ENCODE measurements at places on chromosomes 12 and 14.

GRCh38 chr12:103654816-103655215 lies 67.7 kb downstream of the STAB2 start:
- DNase-seq, result no peak

DNA sequence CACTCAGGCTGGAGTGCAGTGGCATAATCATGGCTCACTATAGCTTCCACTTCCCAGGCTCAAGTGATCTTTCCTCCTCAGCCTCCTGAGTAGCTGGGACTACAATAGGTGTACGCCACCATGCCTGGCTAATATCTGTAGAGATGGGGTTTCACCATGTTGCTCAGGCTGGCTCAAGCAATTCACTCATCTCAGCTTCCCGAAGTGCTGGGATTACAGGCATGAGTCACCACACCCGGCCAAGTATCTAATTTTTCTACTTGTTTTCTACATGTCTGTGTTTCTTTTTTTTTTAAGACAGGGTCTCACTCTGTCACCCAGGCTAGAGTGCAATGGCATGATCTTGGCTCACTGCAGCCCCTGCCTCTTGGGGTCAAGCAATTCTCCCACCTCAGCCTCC lies 119.7 kb upstream of the MED13L start:
- no peak for DNase-seq

- DNase-seq, result no peak
Observed at GRCh38 chr14:90732718-90733117, 83.5 kb downstream of the TTC7B start.

DNA sequence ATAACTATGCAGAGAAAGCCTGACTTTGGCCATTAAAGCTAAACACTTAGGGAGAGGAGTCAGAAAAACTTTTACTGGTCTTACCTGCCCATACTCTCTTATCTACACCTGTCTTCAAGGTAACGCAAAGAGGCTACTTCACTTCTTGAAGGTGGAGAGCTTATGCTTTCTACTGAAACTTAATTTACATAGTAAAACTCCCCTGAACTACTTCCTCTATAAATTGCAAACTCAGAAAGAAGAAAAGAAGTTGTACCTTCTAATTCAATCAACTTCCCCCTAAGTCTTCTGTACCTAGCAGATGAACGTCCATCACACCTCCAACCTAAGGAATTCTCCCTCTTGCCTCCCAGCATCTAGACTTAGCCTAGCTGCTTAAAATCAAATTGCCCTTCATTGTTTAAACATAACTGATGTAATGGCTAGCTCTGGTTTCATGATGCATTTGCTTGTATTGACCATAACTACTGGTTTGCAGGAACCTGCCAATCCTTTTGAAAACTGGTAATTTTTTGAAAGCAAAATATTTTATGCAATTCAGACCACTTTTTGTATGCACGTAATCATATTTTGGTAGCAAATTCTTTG lies 87.7 kb downstream of the STON2 start:
- no peak for DNase-seq

- no peak for DNase-seq
Observed at GRCh38 chr14:55221968-55222367, 30.6 kb upstream of the DLGAP5 start.

GRCh38 chr14:30450631-30451545 lies 108.1 kb upstream of the G2E3 start:
- DNase-seq, result no peak

DNA sequence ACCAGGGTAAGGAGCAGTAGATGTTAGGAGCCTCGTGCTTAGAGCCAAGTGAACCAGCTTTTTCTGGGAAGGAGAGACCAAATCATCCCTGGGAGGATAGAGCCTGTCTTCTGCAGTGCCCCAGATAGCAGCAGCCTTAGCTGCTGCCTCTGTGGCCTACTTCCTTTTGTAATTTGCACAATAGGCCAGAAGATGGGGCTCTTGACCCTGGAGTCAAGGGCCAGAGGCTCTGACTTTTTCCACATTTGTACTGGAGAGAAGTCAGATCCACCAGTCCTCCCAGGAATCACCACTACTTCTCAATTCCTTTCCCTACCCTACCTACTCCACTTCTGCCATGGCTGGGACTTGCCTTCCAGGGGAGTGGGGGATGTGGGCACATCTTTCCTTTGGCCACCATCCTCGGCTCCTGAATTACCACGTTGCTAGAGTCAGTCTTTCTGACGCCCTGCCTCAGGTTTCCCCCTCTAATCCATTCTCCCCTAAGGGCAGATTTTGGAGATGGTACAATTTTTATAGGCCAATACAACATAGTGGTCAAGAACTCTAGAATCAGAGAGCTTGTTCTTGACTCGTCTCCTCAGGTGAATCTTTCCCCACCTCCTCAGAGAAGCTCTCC lies 3.3 kb upstream of the SLC4A8 start:
- DNase-seq, result no peak

GRCh38 chr14:92590176-92590575 lies 76.6 kb downstream of the RIN3 start:
- DNase-seq, result no peak

- DNase-seq, result peak; percentile 75
Observed at GRCh38 chr12:115752913-115753726, 524.4 kb downstream of the MED13L start.

DNA sequence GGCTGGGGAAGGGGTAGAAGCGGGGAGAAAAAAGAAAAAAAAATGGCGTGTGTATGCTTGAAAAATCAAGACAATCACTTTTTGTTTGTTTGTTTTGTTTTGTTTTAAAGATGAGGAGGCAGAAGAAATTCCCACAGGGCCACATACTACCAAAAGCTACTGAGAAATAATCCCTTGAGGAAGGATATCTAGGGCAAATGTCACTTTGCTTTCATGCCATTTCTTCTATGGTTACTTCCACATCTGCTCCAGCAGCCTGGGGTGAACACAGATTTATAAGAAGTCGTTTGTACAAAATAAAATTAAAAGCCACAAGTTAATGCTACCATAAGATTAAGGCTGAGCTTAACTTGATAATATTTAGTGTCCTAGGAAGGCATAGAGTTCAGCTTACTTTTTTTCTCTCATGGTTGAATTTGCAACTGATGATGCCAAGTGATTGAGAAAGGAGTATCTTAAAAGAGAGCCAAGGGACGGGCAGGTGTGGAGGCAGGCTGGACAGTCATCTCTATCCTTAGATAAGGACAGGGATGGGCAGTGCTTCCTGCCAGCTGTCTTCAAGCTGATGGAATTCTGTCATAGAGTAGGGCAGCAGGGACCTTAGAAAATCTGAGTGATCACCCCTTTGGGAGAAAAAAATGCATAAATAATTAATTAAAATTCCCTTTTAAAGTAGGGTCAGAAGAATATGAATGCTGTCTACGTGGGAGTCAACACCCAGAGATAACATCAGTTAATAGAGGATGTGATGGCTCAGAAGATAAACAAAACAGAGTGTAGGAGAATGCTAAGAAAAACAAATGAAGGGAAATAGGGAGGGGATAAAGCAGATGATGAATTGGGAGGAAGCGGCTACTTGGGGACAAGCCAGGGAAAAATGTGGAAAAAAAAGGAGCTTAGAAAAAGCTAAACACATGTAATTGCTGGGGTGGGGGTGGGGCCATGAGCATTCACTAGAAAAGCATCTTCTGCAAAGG lies 57.1 kb downstream of the DYRK2 start:
- no peak for DNase-seq

DNA sequence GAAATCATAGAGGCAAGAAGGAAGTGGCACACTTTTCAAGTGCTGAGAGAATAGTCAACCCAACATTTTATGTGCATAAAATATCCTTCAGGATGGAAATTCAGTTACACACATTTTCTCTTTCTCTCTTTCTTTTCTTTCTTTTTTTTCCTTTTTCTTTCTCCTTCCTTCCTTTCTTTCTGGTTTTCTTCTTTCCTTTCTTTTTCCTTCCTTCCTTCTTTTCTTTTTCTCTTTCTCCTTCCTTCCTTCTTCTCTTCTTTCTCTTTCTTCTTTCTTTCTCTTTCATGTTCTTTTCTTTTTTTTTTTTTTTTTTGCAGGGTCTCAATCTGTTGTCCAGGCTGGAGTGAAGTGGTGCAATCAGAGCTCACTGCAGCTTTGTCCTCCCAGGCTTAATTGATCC lies 38.7 kb upstream of the OR5AU1 start:
- DNase-seq, result no peak

GRCh38 chr14:103404920-103405319 lies 19.7 kb downstream of the MARK3 start:
- no peak for DNase-seq

DNA sequence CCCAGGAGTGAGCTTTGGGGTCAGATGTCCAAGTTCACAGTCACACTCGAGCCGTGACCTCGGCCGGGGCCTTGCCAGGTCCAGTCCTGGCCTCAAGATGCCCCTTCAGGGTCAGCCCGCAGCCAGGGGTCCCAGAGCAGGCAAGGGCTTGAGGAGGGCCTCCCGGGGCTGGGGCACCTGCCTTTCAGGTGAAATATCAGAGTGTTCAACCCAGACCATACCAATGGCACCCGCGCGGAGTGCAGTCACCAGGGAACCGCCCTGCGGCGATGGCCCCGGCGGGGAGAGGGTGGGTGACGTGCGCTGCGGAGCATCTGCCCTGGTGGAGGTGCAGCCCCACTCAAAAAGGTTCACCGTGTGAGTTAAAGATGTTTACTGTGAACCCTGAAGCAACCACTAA lies 16.9 kb downstream of the LRCOL1 start:
- no peak for DNase-seq

GRCh38 chr14:98952593-98953350 lies 319.2 kb downstream of the BCL11B start:
- DNase-seq, result no peak

DNA sequence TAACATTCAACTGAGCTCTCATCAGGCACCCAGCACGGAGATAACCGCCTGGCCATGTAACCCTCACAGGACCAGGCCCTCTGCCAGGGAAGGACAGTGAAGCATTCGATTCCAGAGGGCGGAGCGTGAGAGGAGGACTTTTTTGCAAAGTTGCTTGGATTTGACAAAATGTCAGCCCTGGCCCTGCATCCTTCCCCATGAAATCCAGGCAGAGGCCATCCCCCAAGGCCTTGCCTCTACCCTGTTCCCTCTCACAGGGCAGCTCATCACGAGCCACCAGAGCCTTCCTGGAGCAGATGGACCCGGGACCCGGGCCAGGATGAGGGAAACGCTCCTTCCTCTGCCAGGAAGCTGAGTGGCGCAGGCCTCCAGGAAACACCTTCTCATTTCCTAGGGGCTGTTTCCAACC lies 17.0 kb downstream of the CAMKK2 start:
- DNase-seq, result peak; percentile 43

DNA sequence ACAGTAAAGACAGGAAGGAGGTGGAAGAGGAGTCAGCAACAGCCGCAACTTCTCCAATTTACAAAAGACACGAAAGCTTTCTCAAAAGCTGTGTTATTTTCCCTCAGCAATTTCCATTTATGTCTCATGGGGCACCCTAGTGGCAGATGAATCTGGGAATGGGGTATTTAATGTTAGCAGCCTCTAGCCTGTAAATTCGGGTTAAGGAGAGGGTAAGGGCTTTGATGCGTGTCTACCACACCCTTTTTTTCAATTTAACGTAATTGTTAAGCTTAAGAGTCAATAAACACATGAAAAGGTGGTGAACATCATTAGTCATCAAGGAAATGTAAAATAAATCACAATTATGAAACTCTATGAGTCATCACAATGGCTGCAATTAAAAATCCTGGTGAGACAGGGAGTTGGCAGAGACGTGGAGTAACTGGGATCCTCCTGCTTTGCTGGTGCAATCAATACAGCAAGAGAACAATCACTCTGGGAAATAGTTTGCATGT lies 986.4 kb downstream of the AACS start:
- no peak for DNase-seq

Data from tibial nerve (tissue), 4 donors.